ENCODE measurements at places on chromosomes 5 and 9. TPM values are rescaled to one million over a fixed set of nuclear protein-coding genes. Genes with fewer than 3 reads are reported as not detected.

Gene MYOZ3
- total RNA-seq, result 2.2 TPM

Gene PCDHA2
- 0.20 TPM for total RNA-seq

Gene TAF11L10
- not detected for total RNA-seq

Gene TRIM14
- total RNA-seq, result 44.4 TPM

Gene PSMD5
- total RNA-seq, result 65.1 TPM

Gene CTSV
- total RNA-seq, result 2.5 TPM

Gene SPEF2
- total RNA-seq, result 11.5 TPM

Gene STING1
- 35.3 TPM for total RNA-seq

Gene SPATA6L
- 25.0 TPM for total RNA-seq

Gene CDC20B
- total RNA-seq, result 0.20 TPM

Gene PCDHGB2
- total RNA-seq, result 5.1 TPM

Gene GDA
- 70.0 TPM for total RNA-seq

Gene ZNF454
- 5.6 TPM for total RNA-seq

Gene LRRTM2
- total RNA-seq, result 0.12 TPM

Gene IL33
- total RNA-seq, result 17.7 TPM

Gene C9orf153
- total RNA-seq, result 0.23 TPM

Gene C5orf58
- total RNA-seq, result 0.52 TPM

Gene MEIKIN
- total RNA-seq, result not detected

Gene PCDHB4
- 5.2 TPM for total RNA-seq

Gene LCN12
- 10.0 TPM for total RNA-seq

Gene SMC2
- 7.1 TPM for total RNA-seq

Gene PRDM9
- total RNA-seq, result not detected

Gene ANKRD18A
- total RNA-seq, result 11.8 TPM

Gene FRRS1L
- total RNA-seq, result 10.1 TPM

Gene FBP2
- not detected for total RNA-seq

Gene PCDHGB4
- 5.2 TPM for total RNA-seq

Gene CDK9
- 92.7 TPM for total RNA-seq

Gene CD180
- total RNA-seq, result 1.6 TPM

Gene KIF20A
- total RNA-seq, result 1.5 TPM

Gene FOXD4
- 0.43 TPM for total RNA-seq

Gene SARDH
- total RNA-seq, result 2.8 TPM

Gene ARL10
- total RNA-seq, result 6.6 TPM

Gene PRSS3
- 61.2 TPM for total RNA-seq

Gene LCN1
- total RNA-seq, result not detected

Gene CDKN2B
- total RNA-seq, result 2.5 TPM

All from mucosa of gallbladder (tissue), 1 donor.